ENCODE measurements at places on chromosomes 12 and 14.

GRCh38 chr14:87207756-87208155, 785.2 kb downstream of the GALC start:
- no peak for DNase-seq

DNA sequence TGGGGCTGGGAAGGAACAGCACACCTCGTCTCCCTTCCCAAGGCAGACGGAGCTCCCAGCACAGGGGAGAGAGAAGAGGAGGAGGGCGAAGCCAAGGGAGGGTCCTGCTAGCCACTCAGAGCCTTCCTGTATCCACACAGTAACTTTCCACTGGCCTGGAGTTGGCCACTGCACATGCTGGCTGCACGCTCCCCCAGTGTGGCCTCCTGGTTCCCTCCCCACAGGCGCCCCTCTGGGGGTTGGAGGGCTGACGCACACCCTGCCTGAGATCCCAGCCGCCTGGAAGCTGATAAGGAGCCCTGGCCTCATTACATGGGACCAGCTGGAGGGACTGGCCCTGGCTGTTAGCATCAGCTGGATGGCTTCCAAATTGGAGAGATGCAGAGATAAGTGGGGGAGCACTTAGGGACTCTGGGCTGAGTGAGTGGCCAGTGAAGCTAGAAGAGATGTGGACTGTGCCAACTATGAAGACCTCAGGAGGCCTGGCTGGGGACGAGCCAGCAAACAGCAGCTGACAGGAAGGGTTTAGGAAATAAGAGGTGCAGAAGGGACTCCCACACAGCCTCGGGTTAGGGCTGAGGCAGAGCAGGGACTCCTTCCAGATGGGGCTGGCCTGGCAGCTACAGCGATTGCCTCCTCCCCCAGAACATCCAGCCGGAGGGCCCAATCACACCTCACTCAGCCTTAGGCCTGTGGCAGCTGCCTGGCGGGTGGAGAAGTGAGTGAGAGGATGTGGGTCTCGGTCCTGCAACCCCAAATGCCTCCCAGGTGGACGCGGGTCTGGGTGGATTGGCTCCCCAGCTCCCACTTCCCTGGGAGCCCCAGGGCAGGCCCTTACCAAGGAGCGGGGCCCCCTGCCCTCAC, 26.3 kb upstream of the BCDIN3D start:
- no peak for DNase-seq

DNA sequence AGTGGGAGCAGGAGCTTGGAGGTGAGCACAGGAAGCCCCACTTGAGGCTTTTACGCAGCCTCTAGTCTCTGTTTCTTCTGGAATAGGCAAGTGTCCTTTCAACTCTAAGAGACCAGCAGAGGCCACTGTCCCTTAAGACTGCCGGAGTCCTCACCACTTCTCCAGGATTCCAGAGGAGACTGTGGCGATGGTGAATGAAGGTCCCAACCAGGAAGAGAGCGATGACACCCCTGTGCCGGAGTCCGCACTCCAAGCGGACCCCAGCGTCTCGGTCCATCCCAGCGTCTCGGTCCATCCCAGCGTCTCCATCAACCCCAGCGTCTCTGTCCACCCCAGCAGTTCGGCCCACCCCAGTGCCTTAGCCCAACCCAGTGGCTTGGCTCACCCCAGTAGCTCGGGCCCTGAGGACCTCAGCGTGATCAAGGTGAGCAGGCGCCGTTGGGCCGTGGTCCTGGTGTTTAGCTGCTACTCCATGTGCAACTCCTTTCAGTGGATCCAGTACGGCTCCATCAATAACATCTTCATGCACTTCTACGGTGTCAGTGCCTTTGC, 442 bp downstream of the FLVCR2 start:
- DNase-seq = no peak

DNA sequence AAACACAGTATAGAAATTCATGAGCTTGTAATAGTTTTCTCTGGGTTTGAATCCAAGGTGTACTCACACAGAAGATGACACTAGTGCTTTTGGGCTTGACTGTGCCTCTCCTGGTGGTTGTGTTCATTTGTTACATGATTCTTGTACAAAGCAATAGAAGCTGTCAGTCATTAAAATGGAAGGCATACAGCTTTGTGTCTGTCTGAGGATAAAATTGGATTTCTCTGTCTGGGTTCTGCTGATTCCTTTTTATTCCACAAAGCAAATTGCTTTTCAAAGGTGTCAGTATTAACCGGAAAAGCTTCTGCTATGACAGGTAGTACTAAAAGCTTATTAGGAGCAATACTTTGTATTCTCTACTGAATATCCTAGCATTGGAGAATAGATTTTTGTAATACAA, 361.2 kb downstream of the SLC6A15 start:
- DNase-seq = no peak

- DNase-seq = no peak
Measured at GRCh38 chr14:54623279-54624004, 56.5 kb downstream of the SAMD4A start.

GRCh38 chr12:57889500-57889989, 43.0 kb upstream of the CTDSP2 start:
- no peak for DNase-seq

GRCh38 chr12:132545164-132545953, 55.4 kb downstream of the FBRSL1 start:
- DNase-seq = no peak

GRCh38 chr14:105315941-105316576, 1.5 kb downstream of the PACS2 start:
- no peak for DNase-seq

- DNase-seq = no peak
Measured at GRCh38 chr12:130527239-130527638, 188.9 kb downstream of the RIMBP2 start.

DNA sequence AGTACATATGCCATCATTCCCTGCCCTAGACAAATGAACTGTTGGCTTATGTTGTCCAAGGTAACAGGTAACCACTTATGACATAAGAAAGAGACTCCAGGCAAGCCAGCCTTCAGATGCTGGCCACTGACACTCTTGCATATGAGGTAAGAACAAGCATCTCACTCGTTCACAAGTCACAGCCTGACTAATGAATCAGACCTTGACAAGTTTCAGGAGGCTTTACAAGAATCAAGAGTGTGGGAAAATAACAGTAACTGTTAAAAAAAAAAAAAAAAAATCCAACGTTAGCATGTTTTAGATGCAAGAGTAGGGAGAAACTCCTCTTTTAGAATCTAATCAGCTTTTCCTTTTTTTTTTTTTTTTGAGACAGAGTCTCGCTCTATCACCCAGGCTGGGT, 40.7 kb downstream of the ZFYVE1 start:
- DNase-seq = no peak

DNA sequence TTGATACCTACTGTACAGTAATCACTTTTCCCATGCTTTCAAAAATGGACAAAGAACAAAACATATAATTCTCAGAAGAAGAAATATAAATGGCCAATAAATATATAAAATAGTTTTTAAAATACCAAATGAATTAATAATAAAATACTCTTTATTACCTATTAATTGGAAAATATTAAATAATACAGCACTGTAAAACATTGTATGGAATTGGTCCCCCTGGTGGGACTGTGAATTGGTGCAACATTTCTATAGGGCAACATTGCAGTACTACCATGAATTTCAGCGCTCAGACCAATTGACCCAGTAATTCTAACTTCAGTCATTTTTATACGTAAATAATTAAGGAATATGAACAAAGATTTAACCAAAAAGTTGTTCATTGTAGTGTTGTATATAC, 162.6 kb downstream of the PELI2 start:
- no peak for DNase-seq

- DNase-seq = no peak
Measured at GRCh38 chr14:60161196-60162107, 3.7 kb downstream of the DHRS7 start.

DNA sequence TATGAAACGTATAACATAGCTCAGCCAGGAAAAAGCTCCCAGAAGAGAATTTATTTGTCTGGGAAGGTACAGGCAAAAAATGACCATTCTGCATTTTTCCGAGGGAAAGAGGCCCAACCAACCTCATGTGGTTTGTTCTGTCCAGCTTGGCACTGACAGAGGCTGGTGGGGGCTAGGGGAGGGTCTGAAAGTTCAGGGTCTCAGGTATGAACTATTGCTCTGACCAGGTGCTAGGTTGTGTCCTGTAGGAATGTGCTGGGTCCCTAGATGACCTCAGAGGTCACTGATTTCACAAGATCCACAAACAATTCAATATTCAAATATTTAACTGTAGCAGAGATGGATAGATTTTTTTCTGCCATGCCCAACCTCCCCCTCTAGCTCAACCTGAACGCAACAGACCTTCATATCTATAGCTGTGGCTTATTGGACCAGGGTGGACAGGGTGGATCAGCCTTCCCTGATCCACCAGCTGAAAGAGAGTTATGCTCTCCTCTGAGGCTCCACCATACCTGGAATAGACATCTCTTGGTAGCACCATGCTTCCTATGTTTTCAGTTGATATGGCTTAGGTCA, 32.9 kb upstream of the IFT81 start:
- DNase-seq = no peak

DNA sequence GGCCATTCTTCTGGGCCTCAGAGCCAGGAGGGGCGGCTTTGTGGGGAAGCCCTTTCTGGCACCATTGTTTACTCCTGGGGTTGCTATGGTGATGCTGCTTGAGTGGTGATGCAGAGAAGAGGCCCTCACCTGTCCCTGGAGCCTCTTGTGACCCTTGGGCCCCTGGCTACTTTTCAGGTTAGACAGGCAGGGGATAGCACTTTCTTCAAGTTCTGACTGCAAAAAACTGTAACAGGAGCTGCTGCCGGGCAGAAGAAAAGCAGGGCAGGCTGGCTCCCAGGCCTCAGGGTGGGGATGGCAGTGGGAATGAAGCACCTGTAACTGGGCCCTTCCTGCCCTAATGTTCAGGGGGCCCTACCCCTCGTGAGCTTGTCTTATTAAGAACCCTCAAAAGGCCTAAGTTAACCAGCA, at the start of gene TEX52:
Gene TEX52 (minus strand): TSS at position 19 of the 411 bp plus-strand sequence. CDS start 13 bp downstream, at position 6.
- DNase-seq = no peak

GRCh38 chr12:105425254-105426174, 95.0 kb downstream of the C12orf75 start:
- DNase-seq = no peak

GRCh38 chr12:6916426-6917200, 2.2 kb downstream of the ENO2 start:
- DNase-seq = no peak

All from CD4-positive, alpha-beta T cell treated with Interleukin-10 for 1 hour (primary cell).